ENCODE measurements at places on chromosomes 2 and 18.
A peak's percentile ranks its signal among the peaks of the same experiment; 100 is the strongest.

DNA sequence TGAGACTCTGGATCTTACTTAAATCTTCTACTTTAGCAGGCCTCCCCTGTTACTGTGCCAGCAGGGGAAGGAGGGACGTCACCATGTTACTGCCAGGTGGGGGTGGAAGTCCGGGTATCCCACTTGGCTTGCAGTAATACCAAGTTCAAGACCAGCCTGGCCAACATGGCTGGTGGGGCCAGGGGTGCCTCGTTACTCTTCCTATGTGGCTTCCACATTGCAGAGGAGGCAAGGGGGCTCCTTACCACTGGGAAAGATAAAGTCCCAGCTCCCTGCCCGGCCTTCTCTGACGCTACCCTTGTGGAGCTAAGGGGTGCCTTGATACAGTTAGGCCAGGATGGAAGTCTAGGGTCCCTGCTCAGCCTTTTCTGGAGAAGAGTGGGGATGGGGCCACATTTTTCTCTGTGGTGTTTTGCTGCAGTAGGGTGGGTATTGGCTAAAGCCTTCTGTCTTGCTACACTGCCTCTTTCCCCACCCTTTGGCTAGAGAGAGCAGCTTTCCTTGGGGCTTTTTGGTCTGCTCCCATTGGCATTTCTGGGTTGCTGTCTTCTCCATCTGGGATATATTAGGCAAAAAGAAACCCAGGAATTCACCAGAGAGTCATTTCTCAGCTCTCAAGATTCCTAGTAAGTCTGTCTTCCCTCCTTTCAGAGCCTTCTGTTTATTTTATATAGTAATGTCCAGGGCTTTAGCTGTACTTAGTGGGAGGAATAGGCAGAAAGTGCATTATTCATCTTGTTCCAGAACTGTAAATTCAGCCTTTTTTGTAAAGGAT lies 21.9 kb downstream of the ELMOD3 start:
- DNase-seq, result no peak

DNA sequence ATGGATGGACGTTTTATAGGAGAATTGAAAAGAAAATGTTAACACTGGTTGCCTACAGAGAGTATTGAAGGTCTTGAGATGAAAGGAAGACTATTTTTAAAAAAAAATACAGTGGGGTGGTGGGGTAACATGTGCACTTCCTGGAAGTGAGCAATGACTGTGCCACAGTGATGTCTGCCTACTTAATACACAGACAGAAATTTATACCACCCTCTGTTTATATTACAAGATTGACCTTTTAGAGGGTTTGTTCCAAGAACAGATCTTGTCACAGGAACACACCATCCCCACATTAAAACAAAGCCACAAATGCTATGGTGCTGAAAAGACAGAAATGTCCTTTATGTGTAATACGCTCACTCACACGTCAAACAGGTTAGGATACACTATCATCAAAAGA lies 87.6 kb downstream of the THADA start:
- DNase-seq, result peak; percentile 33

- DNase-seq, result no peak
These were observed 108.2 kb upstream of the RAB12 start for GRCh38 chr18:8501044-8501443.

DNA sequence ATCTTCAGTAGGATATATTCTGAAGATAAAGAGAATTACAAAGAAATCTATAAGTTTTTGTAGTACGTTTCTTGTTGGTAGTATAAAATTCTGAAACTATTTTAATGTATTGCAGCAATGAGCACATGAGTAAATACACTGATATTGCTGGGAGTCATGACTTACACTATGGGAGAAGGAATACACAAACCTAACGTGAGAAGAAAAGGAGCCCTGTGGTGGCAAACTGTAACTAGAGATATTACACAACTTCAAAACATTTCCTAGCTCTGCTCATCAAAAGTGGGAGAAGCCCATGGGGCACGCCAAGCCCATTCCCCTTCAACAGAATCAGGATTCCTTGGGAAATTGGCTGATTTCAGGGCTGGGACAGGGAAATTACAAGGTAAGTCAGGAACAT lies 20.5 kb downstream of the SPIRE1 start:
- DNase-seq, result no peak

GRCh38 chr2:5215989-5216607 lies 476.1 kb upstream of the SOX11 start:
- no peak for DNase-seq

GRCh38 chr2:100060875-100061274 lies 81.5 kb downstream of the AFF3 start:
- peak; percentile 34 for DNase-seq
